Left renal cortex interstitium (tissue), 4 donors: ENCODE measurements at places on chromosomes 16 and 17. TPM values are rescaled to one million over a fixed set of nuclear protein-coding genes. Genes with fewer than 3 reads are reported as not detected.

- no peak for DNase-seq
Measured at GRCh38 chr16:85601730-85602401, 11.3 kb upstream of the GSE1 start.

DNA sequence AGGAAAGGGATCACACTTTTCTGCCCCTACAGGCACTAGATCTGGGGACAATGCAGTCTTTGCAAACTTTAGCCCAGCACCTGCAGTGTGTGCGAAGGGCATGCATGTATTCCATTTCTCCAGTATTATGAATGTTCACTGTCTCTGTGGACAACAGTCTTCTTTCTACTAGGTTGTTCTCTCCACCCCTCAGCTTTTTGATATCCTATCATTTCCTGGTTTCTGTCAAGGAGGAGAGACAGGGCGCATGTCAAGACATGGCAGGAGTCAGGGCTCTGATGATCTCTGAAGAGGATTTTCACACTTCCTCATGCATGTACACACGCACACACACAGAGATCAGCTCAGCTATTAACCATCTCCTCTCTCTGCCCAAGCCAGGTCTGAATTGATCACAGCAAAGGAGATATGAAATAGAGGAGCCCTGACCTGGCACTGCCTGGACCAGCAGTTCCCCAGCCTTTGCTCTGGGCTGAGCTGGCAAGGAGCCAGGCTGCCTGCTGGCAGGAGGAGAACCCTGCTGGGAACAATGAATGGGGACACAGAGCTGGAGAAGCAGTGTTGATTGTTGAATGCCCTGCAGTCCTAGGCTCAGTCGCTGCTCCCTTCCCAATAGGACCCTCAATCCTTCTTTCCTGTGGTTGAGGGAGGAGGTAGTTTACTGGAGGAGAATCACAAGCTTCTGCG is 2.6 kb downstream of the GPR179 start:
- no peak for DNase-seq

Gene TNFRSF17
- 0.36 TPM for polyA plus RNA-seq

- DNase-seq, result no peak
Measured at GRCh38 chr17:27968206-27968732, 74.2 kb upstream of the NLK start.
